ENCODE measurements at places on chromosomes 11 and 22. TPM values are rescaled to one million over a fixed set of nuclear protein-coding genes. Genes with fewer than 3 reads are reported as not detected.

Gene CCDC89
- total RNA-seq: 0.21 TPM

Gene PIK3C2A
- total RNA-seq: 54.6 TPM

Gene PAAF1
- total RNA-seq: 40.8 TPM

Gene MMP27
- not detected for total RNA-seq

Gene NRGN
- total RNA-seq: 2.1 TPM

Gene PHF21B
- 7.2 TPM for total RNA-seq

Gene BATF2
- total RNA-seq: 0.21 TPM

Gene FAM227A
- total RNA-seq: 5.7 TPM

Gene FAM181B
- 0.99 TPM for total RNA-seq

Gene CCDC188
- total RNA-seq: not detected

Gene TLCD5
- 14.9 TPM for total RNA-seq

Gene SESN3
- total RNA-seq: 27.7 TPM

Gene DCDC1
- total RNA-seq: 1.1 TPM

Gene RRP8
- total RNA-seq: 27.3 TPM

Gene TMPRSS4
- not detected for total RNA-seq

Gene ABTB2
- total RNA-seq: 32.7 TPM

Gene SCN4B
- total RNA-seq: 0.21 TPM

Gene APOA4
- total RNA-seq: 0.86 TPM

Gene FOLH1
- not detected for total RNA-seq

Gene CST6
- total RNA-seq: not detected

Gene CNGA4
- total RNA-seq: 0.32 TPM

Gene OR52K2
- not detected for total RNA-seq

Gene ANO5
- 10.9 TPM for total RNA-seq

Gene SNAP29
- 25.2 TPM for total RNA-seq

All from cardiac muscle cell (in vitro differentiated cells and primary cell).